Kidney (tissue), 22 donors: ENCODE measurements at places on chromosomes 3 and 15. TPM values are rescaled to one million over a fixed set of nuclear protein-coding genes. Genes with fewer than 3 reads are reported as not detected.

The SMAD3 gene
- 10.1 TPM for polyA plus RNA-seq

The HHATL gene
- not detected for polyA plus RNA-seq

The PPARG gene
- 19.0 TPM for polyA plus RNA-seq

The LMAN1L gene
- not detected for polyA plus RNA-seq

The CCDC51 gene
- 32.8 TPM for polyA plus RNA-seq

The TICRR gene
- not detected for polyA plus RNA-seq

The BOC gene
- 6.1 TPM for polyA plus RNA-seq

The GOLGA8K gene
- polyA plus RNA-seq = not detected

The RBM5 gene
- polyA plus RNA-seq = 51.0 TPM

The BFSP2 gene
- polyA plus RNA-seq = 0.86 TPM

The RHOA gene
- polyA plus RNA-seq = 345 TPM

The ATP13A5 gene
- not detected for polyA plus RNA-seq

The TJP1 gene
- 17.7 TPM for polyA plus RNA-seq

The PAQR5 gene
- polyA plus RNA-seq = 32.7 TPM

The THPO gene
- polyA plus RNA-seq = 5.7 TPM

The C3orf85 gene
- polyA plus RNA-seq = 40.4 TPM

The FGF12 gene
- polyA plus RNA-seq = 3.7 TPM

The HDC gene
- polyA plus RNA-seq = not detected

The C2CD4B gene
- polyA plus RNA-seq = 0.26 TPM

The CSK gene
- polyA plus RNA-seq = 18.9 TPM

The PP2D1 gene
- not detected for polyA plus RNA-seq

The CHMP2B gene
- polyA plus RNA-seq = 31.7 TPM

The GHSR gene
- polyA plus RNA-seq = not detected

The OR5AC2 gene
- not detected for polyA plus RNA-seq

The SLC35A5 gene
- polyA plus RNA-seq = 22.5 TPM
